Stimulated activated CD4-positive, alpha-beta T cell treated with anti-CD3 and anti-CD28 coated beads, TNF-alpha, amount 100 ng/mL, for 48 hours (primary cell): ENCODE measurements at places on chromosomes 16 and 17.

DNA sequence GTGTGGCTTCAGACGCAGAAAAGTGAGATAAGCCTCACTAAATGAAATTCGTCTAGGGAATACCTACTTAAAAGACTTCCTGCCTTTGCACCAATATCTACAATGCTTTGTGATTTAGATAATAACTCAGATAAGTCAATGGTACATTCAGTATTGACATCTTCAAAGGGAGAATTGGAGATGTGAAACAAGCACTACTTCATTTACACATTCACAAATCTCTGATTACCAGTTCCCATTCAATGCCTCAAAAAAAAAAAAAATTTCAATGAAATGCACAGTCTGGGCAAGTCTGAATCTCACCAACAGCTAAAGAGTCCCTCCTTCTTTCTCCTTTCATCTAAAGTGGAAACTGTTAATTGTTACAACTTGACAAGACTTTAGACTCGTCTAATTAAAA lies 3.7 kb downstream of the PHF12 start:
- DNase-seq = no peak

- no peak for DNase-seq
Observed at GRCh38 chr16:56320056-56320455, 105.3 kb downstream of the AMFR start.

GRCh38 chr17:68179926-68180285 lies 67.9 kb upstream of the AMZ2 start:
- DNase-seq = no peak

DNA sequence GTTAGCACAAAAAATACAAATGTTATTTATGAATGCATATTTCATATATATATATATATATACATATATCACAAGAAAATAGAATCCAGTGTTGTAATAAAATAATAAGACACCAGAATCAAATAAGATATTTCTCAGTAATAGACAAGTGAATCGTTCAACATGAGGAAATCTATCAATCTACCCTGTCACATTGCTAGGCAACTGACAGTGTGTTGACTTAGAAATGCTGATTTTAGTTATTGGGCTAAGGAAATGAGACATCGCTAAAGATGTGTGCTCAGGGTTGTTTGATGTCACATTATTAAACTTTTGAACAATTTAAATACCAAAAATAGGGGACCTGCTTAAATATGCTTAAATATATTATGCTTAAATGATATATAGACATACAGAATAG lies 49.9 kb upstream of the DNAH9 start:
- DNase-seq = no peak
